Activated CD8-positive, alpha-beta memory T cell treated with anti-CD3 and anti-CD28 coated beads for 1 hour (primary cell): ENCODE measurements at places on chromosomes 3 and 15.

- DNase-seq, result no peak
Observed at GRCh38 chr15:80695911-80696661, 976 bp downstream of the ABHD17C start.

DNA sequence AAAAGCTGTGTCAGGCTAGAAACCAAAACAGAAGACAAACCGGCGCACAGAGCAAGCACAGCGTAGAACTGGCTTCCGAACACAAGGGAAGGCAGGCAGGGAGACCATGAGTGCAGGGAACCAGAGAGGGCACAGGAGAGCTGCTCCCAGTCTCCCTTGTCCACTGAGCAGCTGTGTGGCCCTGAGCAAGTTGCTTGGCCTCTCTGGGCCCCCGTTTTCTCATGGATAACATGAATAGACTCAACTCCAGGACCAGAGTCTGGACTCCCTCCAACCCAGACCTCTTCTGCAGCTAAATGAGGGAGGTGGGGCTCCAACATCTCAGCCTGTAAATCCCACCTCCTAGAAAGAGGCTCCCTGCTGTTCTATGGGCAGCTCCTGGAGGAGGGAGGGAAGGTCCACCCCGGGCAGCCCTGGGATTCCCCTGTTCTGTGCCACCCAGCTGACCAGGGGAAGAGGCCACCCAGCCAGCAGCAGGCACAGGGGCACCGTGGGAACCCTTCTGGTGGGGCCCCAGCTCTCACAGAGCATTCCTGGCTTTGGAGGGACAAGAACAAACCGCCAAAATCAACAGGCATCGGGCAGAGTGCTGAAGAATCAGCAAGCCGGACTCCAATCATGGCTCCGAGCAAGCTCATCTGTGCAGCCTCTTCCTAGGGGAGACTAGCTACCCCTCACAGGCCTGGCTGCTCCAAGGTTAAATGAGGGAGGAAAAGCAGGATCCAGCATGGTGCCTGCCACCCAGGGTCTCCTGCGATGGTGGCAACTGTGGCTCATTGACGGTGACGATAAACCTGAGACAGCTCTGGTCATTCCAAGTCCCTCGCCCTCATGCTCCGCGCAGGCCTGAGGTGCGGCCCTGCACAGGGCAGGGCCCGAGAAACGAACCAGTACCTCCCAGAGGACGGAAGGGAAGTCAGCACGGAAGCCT, 15.1 kb downstream of the XXYLT1 start:
- no peak for DNase-seq

DNA sequence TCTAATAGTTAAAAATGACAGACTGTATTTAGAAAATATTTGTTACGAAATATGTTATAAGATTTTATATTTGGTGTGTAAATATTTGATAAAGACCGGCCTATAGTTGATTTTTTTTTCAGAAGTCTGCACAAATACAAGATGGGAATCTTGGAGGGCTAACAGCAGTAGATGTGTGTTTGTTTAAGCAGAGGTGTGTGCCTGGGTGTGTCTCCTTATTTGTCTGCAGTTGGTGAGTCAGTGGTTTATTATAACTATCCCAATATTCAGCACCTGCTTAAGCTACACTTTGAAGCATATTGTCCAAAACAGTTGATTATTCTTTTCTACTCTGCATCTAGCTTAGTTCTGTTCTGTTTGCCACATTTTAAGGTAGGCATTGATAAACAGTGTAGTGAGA, 12.4 kb downstream of the GLCE start:
- DNase-seq, result no peak

- DNase-seq, result no peak
Observed at GRCh38 chr3:65958216-65958615, 80.5 kb downstream of the MAGI1 start.

DNA sequence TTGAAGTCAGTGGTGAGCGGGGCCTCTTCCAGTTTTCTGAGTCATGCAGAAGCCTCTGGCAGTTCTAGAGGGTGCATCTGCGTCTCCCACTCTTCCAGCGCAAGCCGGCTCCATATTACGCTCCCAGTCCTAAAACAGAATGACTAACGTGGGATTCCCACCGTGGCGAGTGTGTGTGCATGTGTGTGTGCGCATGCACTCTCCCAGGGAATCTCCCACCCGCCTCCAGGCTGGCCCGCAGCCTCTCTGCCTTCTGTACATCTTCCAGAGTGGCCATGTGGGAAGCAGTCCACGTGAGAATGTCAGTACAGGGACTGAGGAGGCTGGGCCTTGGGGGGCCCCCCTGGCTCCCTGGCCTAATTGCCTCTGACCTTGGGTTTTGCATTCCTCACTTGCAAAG, 87.7 kb downstream of the LSM3 start:
- no peak for DNase-seq

DNA sequence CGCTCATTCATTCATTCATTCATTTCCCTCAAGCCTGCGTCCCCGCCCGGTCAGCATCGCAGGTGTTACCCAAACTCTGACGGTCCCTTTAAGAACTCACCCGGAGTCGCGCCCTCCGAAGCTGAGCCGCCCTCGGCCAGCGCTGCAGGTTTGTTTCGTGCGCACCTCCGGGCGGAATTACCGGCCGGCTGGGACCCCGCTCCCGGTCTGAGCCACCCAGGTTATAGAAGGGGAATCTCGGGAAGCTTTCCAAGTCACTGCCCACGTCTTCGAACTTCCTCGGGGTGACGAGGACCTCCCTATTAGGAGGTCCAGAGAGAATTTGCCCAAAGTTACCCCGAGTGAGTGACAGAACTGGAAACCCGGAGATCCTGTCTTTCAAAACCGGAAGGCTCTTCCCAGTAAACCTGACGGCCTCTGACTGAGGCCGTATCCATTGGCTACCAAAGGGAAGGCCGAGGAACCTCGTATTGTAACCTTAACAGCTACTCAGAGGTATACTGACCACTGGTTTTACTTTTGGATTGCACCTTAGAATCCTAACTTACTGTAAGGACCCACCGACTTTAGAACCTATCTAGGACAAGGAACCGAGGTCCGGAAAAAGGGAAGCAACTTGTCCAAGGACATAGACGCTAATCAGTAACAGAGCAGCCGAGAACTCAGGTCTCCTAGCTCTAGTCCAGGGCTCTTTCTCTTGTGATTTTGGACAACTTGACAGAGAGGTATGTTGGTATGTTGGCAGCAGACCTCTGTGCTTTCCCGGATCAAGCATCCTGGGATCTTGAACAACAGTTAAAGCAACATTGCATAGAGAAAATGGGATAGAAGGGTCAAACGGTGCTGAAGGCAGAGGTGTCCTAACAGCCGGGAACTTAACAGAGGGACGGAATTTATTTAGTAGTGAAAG, 788 bp upstream of the DLG1 start:
- no peak for DNase-seq

DNA sequence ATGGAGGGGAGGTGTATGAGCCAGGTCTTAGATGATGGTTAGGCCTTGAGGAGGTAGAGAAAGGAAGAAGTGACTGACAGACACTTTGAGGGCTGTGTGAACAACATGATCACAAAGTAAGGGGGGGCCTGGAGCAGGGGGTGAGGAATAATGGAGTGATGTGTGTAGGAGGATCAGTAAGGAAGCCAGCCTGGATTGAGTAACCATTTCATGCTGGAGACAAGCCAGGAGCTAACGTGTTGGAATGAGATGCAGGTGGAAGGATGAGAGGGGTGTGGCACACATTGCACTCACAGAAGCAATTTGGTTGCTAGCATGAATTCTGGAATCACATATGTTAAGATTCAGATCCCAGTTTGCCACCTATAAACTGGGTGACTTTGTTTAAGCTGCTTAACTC, 65.5 kb downstream of the BBX start:
- no peak for DNase-seq

- DNase-seq, result no peak
Observed at GRCh38 chr3:189013224-189013888, 158.4 kb upstream of the TPRG1 start.
